GM12878 (cell line): ENCODE measurements at places on chromosomes 7 and 10.

GRCh38 chr7:129298268-129298893 lies 73.6 kb downstream of the AHCYL2 start:
- DNase-seq: no peak

DNA sequence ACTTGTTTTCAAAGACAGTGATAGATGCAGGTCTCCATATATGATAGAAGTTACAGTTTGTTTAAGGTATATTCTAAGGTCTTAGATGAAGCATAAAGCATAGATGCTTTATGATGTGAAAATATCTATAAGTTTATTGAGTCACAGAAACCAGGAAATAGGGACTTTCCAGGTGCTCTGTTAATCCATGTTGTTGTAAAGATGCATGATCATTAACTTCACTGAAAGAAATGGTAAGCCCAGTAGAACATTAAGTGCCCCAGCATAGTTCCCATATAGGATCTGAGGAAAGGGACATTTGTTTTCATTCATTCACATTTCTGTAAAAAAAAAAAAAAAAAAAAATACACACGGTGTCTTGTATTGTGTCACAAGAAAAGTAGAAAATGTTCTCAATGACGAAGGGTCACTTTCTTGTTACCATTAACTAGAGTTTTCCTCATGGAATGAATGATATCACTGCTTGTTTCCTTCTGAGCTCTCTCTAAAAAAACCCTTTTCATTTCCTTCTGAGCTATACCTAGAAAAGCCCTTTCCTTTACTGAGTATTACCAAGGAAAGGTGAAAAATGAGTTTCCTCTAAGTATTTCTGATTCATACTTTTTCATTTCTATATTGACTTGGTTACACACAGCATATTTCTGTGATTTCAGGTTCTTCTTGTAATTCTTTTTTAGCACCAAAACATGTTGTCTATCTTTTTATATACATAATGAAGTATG lies 105.2 kb downstream of the MACC1 start:
- no peak for DNase-seq

- no peak for DNase-seq
Measured at GRCh38 chr7:77415476-77415822, 700 bp downstream of the GSAP start.

DNA sequence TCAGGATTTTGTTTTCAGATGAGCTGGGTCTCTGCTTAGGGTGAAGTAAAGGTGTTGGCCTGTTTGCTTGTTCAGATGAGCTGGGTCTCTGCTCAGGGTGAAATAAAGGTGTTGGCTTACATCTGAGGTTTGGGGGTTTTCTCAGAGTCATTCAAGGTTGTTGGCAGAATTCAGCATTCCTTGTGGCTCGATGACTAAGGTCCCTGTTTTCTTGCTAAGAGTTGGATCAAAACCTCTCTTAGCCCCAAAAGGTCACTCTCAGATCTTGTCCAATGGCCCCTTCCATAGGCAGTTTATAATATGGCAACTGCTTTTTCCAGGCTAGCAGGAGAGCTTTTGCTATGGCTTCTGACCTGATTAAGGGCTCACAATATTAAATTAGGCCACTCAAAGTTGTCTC lies 106.6 kb downstream of the ADAM22 start:
- no peak for DNase-seq

DNA sequence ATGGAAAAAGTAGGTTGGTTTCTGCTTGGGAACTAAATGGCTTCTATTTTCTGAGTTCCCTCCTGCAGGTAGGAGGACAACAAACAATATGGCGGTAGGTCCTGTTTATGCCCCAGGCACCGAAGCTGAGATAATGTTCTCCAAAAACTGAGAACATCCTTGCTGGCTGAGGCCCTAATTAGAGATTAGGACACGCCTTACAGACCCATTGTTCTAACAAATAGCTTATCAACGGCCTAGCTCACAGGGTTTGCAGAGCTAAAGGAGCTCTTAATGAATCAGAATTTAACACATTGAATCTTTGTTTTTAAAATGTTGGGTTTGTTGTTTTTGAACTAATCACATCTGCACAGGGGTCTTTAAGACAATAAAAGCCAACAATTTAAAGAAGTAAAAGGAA lies 37.0 kb downstream of the HTR5A start:
- no peak for DNase-seq

DNA sequence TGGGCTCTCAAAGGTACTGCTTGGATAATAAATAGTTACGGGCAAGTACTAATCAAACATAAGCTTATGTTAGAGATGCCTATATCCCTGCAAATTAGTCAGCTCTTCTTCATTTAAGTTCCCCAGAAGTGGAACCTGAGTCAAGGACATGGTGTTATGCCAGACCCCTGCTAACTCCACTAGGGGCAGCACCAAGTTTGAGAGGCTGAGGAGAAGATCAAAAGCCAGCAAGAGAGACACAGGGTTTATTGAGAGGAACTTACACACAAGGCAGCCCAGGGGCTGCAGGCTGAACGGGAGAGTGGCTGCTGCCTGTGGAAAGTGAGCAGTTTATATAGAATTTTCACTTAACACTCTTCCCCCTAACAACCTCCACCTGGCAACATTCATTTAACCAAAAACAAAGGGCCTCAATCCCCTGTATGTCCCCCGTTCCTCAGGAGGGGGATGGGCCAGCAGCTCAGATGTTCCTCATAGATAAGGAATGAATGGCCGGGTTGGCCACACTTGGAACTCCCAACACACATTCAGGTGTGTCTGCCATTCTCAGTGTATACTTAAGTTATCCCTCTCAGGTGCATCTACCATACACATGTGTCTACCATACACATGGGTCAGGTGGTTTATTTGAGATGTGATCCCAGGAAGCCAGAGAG lies 62.6 kb upstream of the GHITM start:
- DNase-seq: no peak
